ENCODE measurements at places on chromosomes 13 and 19.

- no peak for DNase-seq
Observed at GRCh38 chr13:64078480-64078936, 2662.9 kb upstream of the PCDH20 start.

GRCh38 chr19:32928806-32929205 lies 43.0 kb downstream of the CEP89 start:
- DNase-seq: no peak

DNA sequence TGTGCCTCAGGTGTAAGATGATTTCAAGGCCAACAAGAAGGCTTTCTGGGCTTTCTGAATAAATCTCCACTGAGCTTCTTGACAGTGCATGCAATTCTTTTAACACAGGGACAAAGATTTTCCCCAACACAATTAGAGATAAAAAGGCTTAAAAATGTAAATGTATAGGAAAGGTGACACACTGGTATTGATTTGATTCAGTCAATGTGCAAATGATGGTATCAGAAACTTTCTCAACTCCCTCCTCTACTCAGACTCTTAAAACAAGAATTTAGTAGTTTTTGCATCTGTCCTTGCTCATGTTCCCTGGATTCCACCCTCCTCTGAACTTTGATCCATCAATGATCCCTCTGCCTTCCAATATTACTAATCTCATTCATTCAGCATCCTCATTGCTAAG lies 111.6 kb upstream of the FNDC3A start:
- no peak for DNase-seq

DNA sequence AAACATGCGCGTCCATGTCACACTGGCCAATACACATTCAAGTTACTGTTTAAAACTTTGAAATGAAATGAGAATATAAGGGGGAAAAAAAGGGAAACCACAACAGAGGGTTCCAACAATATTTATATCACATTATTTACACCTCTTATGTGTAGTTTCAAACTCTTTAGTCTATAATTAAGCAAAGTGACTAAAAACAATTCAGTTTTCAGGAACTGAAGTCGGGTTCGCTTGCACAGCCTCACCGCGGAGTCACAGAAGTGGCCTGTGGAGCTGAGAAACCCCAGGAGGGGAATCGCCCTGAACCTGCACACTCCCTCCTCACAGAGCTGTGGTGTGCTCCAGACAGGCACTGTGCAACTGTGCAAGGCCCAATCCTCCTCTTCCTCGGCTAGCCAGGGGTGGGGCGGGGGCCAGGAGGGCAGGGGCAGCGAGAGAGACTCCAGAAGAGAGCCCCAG lies 75.9 kb downstream of the STK24 start:
- no peak for DNase-seq

DNA sequence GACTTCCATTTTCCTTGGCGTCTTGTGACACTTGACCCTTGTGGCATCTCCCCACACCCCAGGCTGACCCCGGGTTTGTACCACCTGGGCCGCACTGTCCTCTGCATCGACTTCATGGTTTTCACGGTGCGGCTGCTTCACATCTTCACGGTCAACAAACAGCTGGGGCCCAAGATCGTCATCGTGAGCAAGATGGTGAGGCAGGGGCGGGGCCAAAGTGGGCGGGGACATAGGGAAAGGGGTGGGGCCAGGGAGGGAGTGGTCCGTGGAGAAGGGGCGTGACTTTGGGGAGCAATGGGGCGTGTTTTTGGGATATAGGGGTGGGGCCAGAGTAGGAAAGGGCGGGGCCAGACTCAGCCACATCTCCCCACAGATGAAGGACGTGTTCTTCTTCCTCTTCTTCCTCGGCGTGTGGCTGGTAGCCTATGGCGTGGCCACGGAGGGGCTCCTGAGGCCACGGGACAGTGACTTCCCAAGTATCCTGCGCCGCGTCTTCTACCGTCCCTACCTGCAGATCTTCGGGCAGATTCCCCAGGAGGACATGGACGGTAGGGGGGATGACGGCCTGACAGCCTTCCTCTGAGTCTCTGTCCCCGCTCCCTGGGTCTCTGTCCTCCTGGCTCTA lies 42.8 kb downstream of the TRPM4 start:
- no peak for DNase-seq

DNA sequence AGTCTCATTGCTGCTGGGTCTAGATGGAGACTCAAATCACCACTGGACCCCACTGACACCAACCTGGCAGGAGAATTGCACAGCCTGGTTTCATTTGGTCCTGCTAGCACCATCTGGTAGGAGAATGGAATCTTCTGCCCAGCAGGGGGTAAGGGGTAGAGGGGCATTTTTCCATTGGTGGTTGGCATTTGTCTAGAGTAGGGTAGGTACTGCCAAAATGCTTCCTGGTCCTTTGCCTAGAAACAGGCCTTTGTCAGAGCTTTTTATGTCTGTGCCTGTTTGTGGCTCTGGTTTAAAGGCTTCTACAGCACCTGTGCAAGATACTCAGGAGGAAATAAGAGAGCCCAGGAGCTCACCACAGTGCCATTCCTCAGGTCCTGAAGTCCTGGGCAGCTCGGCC lies 121.3 kb downstream of the KCTD12 start:
- no peak for DNase-seq

- DNase-seq: no peak
Observed at GRCh38 chr13:60139272-60139671, 24.5 kb downstream of the DIAPH3 start.

- DNase-seq: peak; percentile 51
Observed at GRCh38 chr13:20197361-20197834, 4.7 kb upstream of the GJB2 start.

DNA sequence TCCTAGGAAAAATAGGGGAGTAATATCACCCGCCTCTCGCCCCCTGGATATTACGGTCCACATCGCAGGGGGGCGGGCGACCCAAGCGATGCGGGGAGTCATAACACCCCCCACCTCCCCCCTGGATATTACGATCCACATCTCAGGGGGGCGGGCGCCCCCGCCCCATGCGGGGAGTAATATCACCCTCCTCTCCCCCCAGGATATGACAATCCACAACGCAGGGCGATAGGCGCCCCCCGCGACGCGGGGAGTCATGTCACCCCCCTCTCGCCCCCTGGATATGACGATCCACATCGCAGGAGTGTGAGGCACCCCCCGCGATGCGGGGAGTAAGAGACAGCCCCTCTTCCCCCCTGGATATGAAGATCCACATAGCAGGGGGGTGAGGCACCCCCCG lies 684.4 kb upstream of the PCDH9 start:
- no peak for DNase-seq

GRCh38 chr19:52935434-52935833 lies 12.2 kb upstream of the ZNF888 start:
- DNase-seq: no peak

- peak; percentile 92 for DNase-seq
Observed at GRCh38 chr19:45370410-45371204, at the start of gene ERCC2. Gene ERCC2 (minus strand): TSS chr19:45370573. CDS start chr19:45370540, 33 bp downstream.

DNA sequence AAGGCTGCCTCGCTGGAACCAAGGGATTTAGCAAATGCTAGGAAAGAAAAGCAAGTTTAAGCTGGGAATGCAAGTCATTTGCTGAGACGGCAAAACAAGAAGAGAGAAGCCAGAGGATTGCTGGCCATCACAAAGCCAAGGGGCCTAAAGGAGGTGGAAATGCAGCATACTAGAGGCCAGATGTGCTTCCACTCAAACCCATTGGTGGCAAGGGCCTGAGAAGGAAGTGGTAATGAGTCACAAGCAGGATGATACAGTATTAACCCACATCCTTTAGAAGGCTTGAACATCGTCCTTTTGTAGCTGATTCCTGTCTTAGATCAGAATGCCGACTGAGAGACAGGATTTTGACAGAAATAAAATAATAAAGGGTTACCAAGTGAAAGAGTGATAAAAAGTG lies 68.2 kb downstream of the ITGBL1 start:
- DNase-seq: peak; percentile 81

- DNase-seq: no peak
Observed at GRCh38 chr13:42971691-42972347, 20.2 kb downstream of the EPSTI1 start.

DNA sequence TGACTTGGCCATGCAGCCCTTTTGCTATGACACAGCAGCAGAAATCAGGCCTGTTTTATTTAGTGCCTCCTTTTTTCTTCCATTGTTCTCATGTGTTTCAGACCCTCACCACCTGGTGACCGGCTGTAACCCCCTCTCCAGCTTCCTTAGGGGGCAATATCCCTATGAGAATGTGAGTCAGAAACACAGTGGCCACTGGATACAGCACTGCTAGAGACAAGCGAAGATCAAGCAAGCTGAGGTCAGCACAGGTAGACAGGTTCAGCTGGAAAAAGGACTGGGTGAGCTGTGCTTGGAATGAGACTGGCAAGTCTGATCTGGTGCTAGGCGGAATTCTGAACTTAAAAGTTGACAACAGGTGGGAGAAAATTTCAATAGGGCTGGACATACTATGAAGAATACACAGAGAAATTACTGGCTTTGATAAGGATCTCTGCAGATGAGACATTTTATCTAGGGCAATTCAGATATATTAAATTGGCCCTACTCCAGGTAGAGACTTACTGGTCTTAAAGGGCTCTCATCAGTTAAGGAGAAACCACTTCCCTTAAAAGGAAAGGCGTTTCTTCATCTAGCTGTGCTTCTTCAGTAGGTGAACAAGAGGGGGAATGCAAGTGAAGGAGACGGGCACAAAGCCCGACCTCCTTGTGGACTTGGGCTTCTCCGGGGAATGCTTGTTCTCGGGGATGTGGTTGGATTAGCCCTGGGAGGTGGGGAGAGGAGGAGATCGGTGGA lies 83.3 kb downstream of the ERCC5 start:
- no peak for DNase-seq

- no peak for DNase-seq
Observed at GRCh38 chr13:41145136-41145908, 12.7 kb upstream of the KBTBD6 start.

- peak; percentile 33 for DNase-seq
Observed at GRCh38 chr13:100497389-100497788, 91.2 kb downstream of the GGACT start.

- DNase-seq: no peak
Observed at GRCh38 chr13:110126391-110126961, 180.5 kb downstream of the COL4A1 start.

- no peak for DNase-seq
Observed at GRCh38 chr13:79691826-79692225, 210.9 kb downstream of the NDFIP2 start.

GRCh38 chr13:100523981-100524386 lies 64.6 kb downstream of the GGACT start:
- no peak for DNase-seq

GRCh38 chr19:33631609-33631973 lies 9.8 kb downstream of the CHST8 start:
- DNase-seq: no peak

- no peak for DNase-seq
Observed at GRCh38 chr19:33345163-33345562, 28.3 kb upstream of the CEBPG start.

GRCh38 chr19:13606156-13606555 lies 99.9 kb upstream of the CACNA1A start:
- DNase-seq: no peak

DNA sequence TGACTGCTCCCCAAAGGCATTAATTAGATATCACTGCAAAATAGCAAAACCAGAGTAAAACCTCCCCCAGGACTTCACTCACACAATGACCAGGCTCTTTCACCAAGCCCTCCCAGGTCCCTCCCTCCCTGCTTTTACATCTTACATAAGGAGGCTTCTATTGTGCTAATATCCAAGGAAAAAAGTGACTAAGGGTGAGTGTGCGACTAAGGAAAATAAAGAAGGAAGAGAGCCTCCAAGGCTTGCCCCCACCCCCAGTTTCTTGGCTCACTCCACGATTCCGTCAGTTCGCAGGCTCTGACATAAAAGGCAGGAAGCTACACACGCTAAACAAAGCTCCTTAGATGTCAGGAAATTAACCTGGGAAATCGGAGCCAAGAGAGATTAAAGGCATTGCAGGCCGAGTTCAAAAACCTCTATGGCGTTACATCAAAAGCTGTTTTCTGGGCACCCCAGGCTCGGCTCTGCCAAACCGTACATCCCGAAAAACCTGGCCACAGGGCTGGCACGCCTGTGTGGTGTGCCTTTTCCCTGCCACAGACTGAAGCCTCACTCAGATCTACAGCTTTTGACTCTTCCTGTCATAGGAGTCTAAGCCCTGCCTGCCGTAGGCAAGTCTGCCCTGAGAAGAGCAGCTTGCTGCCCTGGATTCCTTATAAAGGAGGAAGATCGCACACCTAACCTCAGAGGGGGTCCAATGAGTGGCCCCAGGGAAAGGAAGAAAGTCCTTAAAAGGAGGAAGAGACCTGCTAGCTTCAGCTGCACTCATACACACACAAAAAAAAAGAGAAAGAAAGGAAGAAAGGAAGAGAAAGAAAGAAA lies 67.0 kb upstream of the SERP2 start:
- no peak for DNase-seq

- no peak for DNase-seq
Observed at GRCh38 chr19:55227241-55228014, 1.1 kb downstream of the TMEM86B start.

DNA sequence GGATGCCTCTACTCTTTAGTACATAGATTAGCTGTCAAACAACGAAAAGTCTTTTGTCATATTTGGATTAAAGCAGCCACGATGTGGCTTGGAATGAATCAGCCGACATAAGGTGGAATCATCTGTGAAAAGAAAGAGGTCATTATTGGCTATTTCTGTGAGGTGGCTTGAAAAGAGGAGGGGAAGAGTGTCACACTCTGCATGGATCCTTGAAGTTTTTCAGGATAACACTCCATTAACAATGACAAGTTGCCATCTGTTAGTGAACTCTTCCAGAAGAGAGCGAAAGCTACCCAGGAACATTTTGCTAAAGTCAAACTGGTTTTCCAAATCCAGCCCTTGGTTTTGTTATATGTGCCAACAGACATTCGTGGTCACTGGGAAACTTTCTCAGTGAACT lies 1604.8 kb downstream of the OLFM4 start:
- DNase-seq: no peak

GRCh38 chr13:20608438-20609020 lies 41.6 kb downstream of the IFT88 start:
- no peak for DNase-seq

DNA sequence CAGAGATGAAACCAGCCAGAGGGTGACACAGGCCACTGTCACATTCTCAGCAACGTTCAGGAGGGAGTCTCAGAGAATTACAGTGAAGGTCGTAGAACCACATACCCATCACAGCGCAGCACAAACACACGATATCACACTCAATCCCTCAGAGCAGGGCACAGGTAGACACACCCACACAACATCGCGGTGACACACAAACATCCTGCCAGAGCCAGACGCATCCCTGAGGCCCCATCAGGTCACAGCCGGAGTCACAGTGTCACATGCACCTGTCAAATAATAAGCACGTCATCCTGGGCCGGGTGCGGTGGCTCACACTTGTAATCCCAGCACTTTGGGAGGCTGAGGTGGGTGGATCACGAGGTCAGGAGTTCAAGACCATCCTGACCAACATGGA lies 17.5 kb downstream of the ELAVL3 start:
- DNase-seq: no peak

GRCh38 chr13:37595162-37595561 lies 3.4 kb downstream of the POSTN start:
- DNase-seq: no peak

GRCh38 chr19:17116996-17117702 lies 41.6 kb downstream of the MYO9B start:
- no peak for DNase-seq

- no peak for DNase-seq
Observed at GRCh38 chr13:75558145-75558840, 8.7 kb downstream of the UCHL3 start.
